ENCODE measurements at places on chromosomes 4 and X.

DNA sequence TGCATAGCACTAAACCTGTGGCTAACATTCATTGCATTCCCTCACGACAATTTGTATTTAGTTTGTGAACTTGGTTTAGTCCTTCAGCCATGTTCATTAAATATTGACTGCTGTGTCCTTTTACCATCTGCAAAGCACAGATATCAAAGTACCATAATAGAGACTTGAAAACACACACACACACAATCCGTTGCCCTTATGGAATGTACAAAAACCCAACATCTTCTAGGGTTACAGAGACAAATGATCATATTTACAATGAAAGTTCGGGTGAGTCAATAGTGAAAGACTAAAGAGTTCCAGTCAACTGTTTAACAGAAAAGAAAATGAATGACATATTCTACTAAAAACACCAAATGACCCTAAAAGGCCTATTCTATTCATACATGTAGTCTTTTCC lies 50.8 kb upstream of the TXK start:
- DNase-seq, result no peak

DNA sequence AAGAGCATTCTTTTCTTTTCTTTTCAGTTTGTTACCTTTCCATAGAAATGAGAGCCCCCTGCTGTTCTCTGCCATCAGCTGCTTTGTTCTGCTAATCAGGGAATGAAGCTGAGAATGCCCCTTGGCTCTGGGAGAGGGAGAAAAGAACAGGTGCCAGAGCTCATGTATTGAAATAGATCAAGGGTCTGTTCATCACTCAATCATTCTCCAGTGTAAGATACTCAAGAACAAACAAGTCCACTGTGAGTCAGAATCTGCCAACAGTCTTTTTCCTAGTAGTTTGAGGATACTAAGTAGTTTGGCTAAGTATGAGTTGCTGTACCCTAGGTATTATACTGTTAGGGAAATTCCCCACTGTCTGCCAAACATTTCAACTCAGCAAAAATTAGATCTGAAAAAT lies 144.3 kb downstream of the RTL3 start:
- no peak for DNase-seq

DNA sequence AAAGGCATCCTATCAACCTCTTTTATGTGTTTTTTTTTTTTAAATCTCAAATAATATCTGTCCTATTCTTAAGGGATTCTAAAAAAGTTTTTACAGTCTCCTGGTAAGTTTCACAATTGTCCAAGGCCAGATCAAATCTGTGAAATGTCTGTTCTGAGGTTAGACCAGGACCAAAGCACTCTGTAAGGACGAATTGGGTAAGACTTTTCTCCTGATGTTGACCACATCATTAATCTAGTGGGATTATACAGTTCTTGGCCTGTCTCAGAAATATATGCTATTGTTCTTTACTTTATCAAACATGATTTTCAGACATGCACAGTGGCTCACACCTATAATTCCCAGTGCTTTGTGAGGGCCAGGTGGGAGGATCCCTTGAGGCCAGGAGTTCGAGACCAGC lies 45.8 kb upstream of the TMEM131L start:
- DNase-seq, result no peak

DNA sequence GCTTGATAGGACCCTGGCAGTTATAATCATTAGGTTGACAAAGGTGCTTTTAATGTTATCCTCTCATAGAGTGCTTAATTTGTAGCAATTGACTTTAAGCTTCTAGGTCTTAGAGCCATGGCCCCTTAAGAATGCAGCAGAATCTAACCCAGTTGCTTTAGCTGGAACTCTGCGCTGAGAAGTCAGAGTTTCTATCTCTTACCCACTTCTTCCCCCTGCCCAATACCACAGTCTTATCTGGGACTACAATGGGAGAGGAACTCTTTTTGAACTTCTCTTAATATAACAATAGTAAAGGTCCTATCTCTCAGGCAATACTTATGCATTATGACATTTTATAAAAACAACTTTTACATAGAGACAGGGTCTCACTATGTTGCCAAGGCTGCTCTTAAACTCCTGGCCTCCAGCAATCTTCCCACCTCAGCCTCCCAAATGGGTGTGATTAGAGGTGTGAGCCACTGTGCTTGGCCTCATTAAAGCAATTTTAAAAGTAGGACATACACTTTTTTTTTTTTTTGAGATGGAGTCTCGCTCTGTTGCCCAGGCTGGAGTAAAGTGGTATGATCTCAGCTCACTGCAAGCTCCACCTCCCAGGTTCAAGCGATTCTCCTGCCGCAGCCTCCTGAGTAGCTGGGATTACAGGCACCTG lies 1.8 kb downstream of the TLR10 start:
- DNase-seq, result no peak

DNA sequence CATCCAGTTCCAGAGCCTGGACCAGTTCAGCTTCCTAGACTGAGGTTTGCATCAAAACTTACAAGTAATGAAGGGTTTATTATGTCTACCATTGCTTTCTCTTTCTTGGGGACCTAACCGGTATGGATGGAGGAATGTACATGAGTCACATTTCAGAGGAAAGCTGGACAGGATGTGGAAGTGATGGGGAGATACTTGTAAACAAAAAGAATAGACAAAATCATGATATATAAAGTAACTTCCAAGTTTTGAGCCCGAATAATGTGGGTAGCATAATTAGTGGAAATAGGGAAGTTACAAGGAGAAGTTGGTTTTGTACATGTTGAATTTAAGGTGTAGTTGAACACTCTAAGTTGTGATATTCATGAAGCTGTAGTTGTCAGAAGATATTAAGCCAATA lies 15.0 kb downstream of the FNIP2 start:
- DNase-seq, result peak; percentile 42

- DNase-seq, result peak; percentile 11
Measured at GRCh38 chr4:3440979-3441500, 728 bp upstream of the HGFAC start.

- no peak for DNase-seq
Measured at GRCh38 chr4:521636-522330, 22.8 kb downstream of the PIGG start.

- no peak for DNase-seq
Measured at GRCh38 chr4:151114986-151115385, 15.6 kb downstream of the RPS3A start.

GRCh38 chrX:108361316-108361715 lies 76.9 kb downstream of the COL4A6 start:
- no peak for DNase-seq

GRCh38 chr4:4618847-4619246 lies 77.0 kb upstream of the STX18 start:
- no peak for DNase-seq

- no peak for DNase-seq
Measured at GRCh38 chr4:67635331-67635730, 65.6 kb downstream of the UBA6 start.

DNA sequence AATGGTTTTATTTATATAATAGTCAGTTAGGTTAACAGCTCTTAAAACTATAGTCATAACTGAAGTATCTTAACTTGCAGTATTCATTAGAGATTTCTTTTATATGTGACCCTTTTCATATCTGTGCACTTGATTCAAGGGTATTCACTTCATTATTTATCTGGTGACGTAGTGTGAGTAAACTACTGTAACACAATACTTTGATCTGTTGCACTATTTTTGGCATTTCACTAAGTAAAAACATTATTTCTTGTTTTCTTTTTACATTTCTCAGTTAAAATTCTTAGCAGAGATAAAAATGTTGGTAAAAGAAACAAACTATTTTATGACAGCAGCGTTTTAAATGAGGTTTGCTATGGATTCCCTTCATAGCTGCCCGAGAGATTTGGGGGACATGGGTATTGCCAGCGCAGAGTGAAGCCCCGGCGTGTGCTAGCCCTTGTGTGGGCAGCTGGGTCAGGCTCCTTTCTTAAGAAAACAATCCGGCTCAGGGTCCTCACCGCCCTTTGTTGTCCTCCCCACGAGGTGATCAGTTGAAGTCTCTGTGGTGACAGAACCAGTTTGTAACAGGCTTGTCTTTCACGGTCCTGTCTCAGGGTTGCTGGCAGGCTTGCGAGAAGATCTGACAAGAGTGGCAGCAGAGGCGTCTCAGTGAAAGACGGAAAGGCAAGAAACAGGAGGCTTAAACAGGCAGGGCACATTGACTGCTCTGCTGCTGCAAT lies 293.4 kb downstream of the BMPR1B start:
- no peak for DNase-seq

GRCh38 chrX:2690856-2691542 lies at the start of gene CD99:
TSS of gene CD99 (plus strand) at chrX:2691295. CDS start at chrX:2691361, 66 bp downstream.
- DNase-seq, result no peak

GRCh38 chrX:8453611-8454010 lies 11.0 kb upstream of the VCX3B start:
- no peak for DNase-seq

DNA sequence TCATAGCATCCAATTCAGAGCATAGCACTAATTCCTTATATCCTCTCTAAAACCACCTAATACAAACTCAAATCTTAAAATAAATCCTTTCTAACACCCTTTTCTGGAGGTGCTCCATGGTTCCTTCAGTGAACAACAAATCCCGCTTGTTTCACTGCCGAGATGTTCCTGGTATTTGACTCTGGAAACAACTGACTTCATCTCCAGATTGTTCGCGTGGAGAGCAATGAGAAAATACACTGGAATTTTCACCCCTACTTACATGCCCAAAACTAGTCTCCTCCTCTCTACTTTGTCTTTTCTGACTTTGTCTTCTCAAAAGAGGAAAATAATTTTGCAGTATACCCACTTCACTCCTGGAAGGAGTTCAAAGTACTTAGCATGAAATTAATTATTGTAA lies 129.0 kb downstream of the PLS3 start:
- peak; percentile 10 for DNase-seq

DNA sequence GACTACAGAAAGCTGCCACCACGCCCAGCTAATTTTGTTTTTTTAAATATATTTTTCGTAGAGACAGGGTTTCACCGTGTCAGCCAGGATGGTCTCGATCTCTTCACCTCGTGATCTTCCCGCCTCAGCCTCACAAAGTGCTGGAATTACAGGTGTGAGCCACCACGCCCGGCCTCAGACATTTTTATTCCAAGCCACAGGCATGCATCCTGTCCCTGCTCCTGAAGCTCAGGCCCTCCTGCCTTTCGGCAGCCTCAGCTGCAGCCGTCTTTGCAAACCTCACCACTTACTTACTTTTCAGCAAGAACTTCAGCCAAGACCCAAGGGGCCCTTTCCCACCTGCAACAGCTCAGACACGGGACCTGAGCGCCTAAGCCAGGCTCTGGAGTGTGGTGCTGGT lies 26.0 kb downstream of the FAM53A start:
- no peak for DNase-seq

GRCh38 chr4:112766422-112766821 lies 129.5 kb downstream of the LARP7 start:
- no peak for DNase-seq

- DNase-seq, result no peak
Measured at GRCh38 chr4:82618103-82618720, 56.4 kb upstream of the TMEM150C start.

DNA sequence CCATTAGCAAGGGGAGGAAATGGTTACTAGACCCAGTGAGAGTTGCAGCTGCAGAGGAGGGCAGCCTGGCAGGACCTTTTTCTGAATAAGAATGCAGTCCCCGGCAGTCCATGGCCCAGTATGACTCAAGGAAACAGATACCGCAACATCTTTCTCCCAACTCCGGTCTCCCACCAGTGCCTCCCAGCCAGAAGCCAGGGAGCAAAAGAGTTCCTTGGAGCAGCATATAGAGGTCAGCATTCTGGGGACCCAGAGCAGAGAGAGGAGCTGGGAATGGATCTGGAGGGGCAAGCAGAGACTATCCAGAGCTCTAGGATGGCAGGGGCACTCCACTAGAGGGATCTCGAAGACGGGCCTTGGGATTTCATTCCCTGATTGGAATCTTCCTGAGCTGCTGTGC lies 339.2 kb upstream of the AADAT start:
- no peak for DNase-seq

- DNase-seq, result no peak
Measured at GRCh38 chrX:19678941-19679340, 163.6 kb upstream of the MAP3K15 start.

- DNase-seq, result no peak
Measured at GRCh38 chrX:26580021-26580420, 364.1 kb downstream of the MAGEB5 start.

- DNase-seq, result no peak
Measured at GRCh38 chr4:184856277-184856609, 30.5 kb upstream of the ACSL1 start.

DNA sequence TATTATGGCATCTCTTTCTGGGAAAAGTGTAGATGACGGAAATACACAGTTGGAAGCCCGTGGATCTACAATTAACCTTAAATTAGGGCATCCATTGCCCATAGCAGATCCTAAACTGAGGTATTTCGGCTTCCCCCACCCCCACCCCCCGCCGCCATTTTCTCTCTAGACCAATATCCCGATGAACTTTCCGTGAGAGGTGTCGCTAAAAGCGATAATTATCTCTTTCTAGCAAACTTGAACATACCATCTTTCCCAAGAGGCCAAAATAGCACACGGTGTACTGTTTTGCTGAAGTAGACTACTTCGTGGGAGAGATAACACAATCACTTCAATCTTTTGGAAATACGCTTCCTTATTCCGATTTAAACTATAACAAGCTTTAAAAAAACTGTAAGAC lies 554 bp downstream of the KLHL15 start:
- DNase-seq, result no peak

DNA sequence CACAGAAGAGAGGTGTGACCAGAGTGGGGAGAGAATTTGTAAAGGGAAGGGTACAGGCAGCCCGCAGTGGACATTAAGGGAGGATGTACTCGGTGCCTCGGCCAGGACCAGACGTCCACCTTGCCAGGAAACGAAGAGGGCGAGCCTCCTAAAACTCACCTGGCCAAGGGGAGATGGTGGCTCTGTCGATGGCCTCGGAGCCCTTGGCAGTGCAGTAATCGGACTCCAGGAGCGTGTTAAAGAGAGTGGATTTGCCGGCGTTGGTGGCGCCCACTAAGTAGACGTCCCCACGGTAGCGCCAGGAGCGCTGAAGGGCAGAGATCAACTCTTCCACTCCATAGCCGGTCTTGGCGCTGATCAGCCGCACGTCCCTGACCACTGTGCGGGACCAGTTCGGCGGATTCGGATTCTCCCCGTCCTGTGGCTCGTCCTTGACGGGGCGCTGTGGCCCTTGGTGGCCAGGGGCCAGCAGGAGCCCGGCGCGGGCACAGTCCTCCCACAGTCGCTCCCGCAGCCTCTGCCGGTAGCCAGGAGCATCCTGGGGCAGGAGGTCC lies 1.0 kb downstream of the NOA1 start:
- no peak for DNase-seq

GRCh38 chr4:95212692-95213091 lies 336.1 kb downstream of the UNC5C start:
- no peak for DNase-seq

- no peak for DNase-seq
Measured at GRCh38 chr4:144851948-144852347, 206.0 kb downstream of the HHIP start.

DNA sequence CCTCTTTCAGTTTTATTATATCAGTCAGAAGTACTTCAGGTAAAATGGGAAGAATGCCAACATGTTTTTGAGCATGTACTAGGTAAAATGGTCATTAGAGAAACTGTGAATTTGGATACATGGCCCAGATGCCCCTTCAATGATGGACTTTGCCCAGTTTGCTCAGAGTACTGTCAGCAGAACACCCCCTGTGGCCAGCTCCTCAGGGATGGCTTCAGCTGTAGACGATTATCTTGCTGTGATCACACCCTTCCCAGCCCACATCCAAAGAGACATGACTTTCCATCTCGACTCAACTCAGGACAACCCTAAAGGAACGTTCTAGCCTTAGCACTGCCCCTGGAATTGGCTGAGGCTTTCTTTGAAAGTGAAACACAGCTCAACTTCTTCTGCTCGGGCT lies 439.1 kb downstream of the PACRGL start:
- DNase-seq, result no peak

GRCh38 chr4:3830774-3831528 lies 64.8 kb downstream of the ADRA2C start:
- DNase-seq, result no peak

- DNase-seq, result no peak
Measured at GRCh38 chr4:74433043-74433442, 11.9 kb upstream of the AREG start.
